ENCODE measurements at places on chromosomes 1 and 21. TPM values are rescaled to one million over a fixed set of nuclear protein-coding genes. Genes with fewer than 3 reads are reported as not detected.

DNA sequence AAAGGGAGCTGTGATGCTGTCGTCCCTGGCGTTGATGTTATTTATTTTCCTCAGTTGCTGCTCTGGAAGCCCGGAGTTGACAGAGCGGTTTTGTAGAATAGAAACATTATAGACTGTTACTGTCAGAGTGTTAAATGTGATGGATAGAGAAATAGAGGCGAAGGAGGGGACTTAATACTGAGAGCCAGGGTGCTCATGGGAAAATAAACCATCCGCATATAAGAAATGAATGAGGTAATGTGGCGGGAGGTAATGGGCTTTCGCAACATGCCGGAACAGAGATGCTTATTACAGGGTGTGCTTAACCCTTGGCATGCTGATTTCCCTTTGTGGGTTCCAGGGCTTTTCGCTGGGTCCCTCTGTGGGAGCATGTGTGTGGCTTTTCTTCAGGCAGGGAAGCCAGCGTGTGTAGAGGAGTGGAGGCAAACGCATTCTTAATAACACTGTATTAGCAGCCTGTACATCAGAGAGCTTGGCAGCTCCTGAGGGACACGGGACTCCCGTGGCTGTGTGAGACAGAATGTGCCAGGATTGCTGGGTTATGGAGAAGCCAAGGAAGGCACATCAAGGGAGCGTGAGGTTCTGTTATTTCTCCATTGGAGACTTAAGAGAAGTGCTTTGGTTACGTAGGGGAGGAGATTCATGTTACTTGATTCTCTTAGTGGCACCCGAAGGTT is 141.0 kb downstream of the PBX1 start:
- DNase-seq, result no peak

DNA sequence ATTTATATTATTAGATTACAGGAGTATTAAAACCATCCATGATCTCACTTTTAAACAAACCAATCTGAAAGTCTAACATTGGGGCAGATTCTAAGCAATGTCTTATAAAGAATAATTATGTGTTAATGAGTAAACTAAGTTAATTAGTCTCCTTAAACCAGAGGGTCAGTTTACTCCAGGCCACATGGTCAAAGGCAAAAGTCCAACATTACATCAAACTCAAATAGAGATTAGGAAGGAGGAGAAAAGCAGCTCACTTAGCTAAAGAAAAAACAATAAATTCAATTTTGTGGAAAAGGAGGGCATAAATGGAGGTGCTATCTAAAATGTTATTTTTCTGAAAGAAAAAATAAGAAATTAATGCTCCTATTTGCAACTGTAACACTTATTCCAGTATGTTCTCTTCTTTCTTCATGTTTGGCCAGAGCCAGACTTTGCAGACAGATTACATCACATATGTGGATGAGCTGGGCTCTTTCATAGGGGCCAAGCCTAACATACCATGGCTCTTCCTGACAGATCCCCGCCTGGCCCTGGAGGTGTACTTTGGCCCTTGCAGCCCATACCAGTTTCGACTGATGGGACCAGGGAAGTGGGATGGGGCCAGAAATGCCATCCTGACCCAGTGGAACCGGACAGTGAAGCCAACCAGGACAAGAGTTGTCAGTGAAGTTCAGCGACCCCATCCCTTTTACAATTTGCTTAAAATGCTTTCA is 24.3 kb upstream of the FMO2 start:
- peak; percentile 27 for DNase-seq

- no peak for DNase-seq
These were observed 3.1 kb upstream of the EFNA3 start for GRCh38 chr1:155075535-155075934.

The TOE1 gene
- 10.8 TPM for total RNA-seq

The C1QC gene
- total RNA-seq, result not detected

DNA sequence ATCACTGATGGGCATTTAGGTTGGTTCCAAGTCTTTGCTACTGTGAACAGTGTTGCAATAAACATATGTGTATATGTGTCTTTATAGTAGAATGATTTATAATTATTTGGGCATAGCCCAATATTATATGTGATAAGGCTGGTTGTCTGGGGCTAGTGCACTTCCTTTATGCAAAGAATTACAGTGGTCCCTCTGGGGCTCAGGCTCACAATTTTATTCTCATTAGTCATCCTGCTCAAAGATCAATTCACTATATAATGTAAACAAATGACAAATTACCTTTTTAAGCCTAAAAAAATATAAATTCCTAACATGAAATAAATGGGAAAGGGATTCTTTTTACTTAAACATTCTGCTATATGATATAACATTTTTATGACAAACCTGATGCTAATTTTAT is 5.0 kb downstream of the PLPPR4 start:
- DNase-seq, result no peak

GRCh38 chr1:196059210-196059609 is 549.0 kb downstream of the KCNT2 start:
- no peak for DNase-seq

DNA sequence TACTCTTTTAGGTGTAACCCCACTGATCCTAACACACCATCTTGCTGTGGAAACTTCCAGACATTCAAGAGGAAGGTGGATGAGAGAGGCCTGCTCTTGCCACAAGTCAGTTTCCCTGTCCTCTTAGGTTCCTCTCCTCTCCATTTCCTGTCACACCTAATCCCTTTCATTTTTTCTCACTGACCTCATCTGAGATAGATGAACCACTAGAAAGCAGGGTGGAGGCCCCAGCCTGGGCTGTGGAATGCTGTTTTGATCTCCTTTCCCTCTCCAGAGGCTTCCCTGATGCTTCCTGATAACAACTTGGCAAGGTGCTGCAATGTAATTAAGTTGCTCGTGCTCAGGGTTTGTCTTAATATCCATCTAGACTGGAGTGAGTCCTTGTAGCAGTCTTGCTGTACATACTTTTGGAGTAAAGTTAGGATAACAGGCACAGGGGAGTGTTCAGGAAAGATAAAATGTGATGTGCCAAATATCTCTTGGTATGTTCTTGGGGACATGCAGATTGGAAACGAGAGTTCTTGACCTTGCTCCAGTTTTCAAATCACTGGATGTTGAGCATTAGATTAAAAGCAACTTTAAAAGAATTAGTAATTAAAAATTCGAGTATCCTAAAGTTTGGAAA is 11.2 kb downstream of the LRRC42 start:
- peak; percentile 33 for DNase-seq

GRCh38 chr1:36350659-36351226 is 27.3 kb upstream of the EVA1B start:
- peak; percentile 63 for DNase-seq

DNA sequence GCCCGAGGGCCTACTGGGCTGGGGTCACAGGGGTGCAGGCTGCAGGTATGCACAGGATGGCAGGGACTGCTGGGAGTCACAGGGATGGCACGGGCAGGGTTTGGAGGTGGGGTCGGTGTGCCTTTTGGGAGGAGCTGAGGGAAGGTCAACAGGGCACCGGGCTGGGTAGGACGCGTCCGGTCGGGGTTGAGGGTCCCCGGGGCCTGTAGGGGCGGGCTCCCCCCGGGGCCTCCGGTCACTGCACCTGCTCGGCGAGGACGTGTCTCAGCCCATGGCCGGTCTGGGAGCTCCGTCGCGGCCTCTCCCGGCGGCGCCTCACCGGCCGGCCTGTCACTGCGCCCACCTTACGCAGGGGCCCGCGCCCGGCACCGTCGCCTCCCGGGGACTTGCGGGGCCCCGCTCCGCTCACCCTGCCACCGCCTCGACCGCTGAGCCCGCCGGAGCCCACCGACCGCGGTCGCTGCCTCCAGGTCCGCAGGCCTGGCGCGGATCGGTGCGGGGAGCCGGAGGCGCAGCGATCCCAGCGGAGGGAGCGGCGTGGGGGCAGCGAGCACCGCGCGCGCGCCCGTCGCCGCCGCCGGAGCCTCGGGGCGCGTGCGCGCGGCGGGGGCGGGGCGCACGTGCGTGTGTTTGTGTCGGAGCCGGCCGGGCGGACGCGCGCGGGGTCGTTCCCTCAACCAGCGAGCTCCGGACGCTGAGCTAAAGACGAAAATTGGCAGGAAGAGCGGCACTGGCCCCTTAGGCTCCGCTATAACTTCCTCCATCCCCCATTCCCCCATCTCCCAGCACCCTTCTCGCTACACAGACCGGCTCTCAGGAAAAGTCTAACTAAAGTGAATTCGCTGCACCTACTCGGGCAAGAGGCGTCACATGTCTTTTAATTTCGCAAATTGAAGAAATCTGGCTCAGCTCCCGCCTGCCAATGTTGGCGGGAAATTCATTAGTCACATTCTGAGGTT is at the start of gene AMIGO1:
Gene AMIGO1 (minus strand): TSS at position 552 of the 959 bp plus-strand sequence. CDS start 815 bp downstream, outside the sequence.
- DNase-seq, result no peak

The CRABP2 gene
- 77.1 TPM for total RNA-seq

GRCh38 chr1:55259911-55260609 is 44.9 kb upstream of the USP24 start:
- DNase-seq, result no peak

- no peak for DNase-seq
These were observed 34.1 kb downstream of the PTPRF start for GRCh38 chr1:43564551-43565348.

The GSTM5 gene
- total RNA-seq, result not detected

The NR5A2 gene
- not detected for total RNA-seq

The KISS1 gene
- 24.7 TPM for total RNA-seq

Data from epithelial cell of proximal tubule (primary cell).